ENCODE measurements at places on chromosomes 16 and 17. TPM values are rescaled to one million over a fixed set of nuclear protein-coding genes. Genes with fewer than 3 reads are reported as not detected.

Gene ALOX15
- not detected for total RNA-seq

Gene TBC1D26
- under 0.01 TPM for total RNA-seq

Gene CLDN9
- under 0.01 TPM for total RNA-seq

Gene ENKD1
- total RNA-seq, result 12.6 TPM

Gene CNGB1
- total RNA-seq, result not detected

Gene MED13
- total RNA-seq, result 25.4 TPM

Gene PNMT
- total RNA-seq, result not detected

Gene ABCA10
- total RNA-seq, result 5.2 TPM

Gene HSF5
- not detected for total RNA-seq

Gene SLC13A2
- not detected for total RNA-seq
